SK-N-SH treated with all-trans-retinoic acid at 6 μM for 48 hours (cell line): ENCODE measurements at places on chromosomes 12 and 14.

- no peak for ATAC-seq
Measured at GRCh38 chr12:52439845-52440244, 5.7 kb upstream of the KRT75 start.

DNA sequence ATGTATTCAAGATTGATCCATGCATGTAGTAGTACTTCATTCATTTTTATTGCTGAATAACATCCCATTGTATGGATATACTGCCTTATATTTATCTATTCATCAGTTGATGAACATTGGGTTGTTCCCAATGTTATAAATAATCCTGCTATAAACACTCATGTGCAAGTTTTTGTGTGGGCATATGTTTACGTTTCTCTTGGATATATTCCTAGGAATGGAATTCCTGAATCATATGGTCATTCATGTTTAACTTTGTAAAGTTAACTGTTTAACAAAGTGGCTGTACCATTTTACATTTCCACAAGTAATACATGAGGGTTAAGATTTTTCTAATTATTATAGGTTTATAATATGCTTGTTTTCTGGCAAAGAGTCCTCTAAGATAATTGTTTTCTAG lies 1568.2 kb upstream of the SEL1L start:
- ATAC-seq, result no peak

GRCh38 chr14:100078997-100079725 lies 13.9 kb downstream of the EVL start:
- ATAC-seq, result peak; percentile 81

GRCh38 chr14:59189091-59189785 lies 771 bp downstream of the DAAM1 start:
- peak; percentile 32 for ATAC-seq

GRCh38 chr14:41986083-41986645 lies 379.5 kb downstream of the LRFN5 start:
- ATAC-seq, result no peak

- no peak for ATAC-seq
Measured at GRCh38 chr12:125773033-125773640, 707.9 kb downstream of the AACS start.
